Kasumi-1 (cell line): ENCODE measurements at places on chromosomes 4 and X.

GRCh38 chr4:181018913-181019312 is 1224.3 kb upstream of the TENM3 start:
- no peak for DNase-seq

DNA sequence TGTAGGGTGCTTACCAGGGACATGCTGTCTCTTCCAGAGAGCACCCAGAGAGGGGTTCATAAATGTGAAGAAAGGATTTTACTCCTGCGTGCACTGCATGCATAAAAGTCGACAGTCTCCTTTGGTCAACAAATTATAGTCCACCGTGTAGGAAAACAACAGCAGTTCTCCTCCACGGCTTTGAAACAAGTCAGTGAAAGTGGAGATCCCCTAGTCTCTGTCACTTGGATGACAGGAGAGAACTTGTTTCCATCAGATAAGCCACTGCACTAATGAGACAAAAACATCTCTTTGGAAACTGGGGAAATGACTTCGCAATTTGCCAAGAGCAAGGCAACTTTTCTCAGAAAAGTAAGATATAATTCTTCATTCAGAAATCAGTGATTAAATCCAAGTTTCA is 9.7 kb downstream of the UNC5C start:
- no peak for DNase-seq

- DNase-seq, result peak; percentile 35
These were observed 803.0 kb downstream of the DMD start for GRCh38 chrX:32408389-32408788.

- no peak for DNase-seq
These were observed 15.2 kb downstream of the ADRA2C start for GRCh38 chr4:3781193-3781886.

DNA sequence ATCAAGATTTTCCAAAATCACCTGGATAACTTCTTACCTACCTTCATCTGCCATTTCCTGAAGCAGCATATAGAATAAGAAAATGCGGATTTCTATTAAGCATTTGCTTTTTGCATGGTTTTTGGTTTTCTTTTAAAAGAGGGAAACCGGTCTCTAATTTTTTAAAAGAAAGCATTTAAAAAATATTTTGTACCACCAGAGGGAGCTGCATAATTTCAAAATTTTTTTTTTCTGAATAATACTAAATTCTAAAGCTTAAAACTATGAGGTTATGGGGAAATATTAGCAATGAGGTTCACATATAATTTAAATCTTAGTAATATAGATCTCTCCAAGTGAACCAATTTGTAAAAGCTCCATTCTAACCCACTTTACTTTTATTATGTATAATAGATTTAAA is 137.7 kb upstream of the TENT5D start:
- peak; percentile 1 for DNase-seq

GRCh38 chr4:85151371-85151770 is 184.9 kb upstream of the WDFY3 start:
- DNase-seq, result no peak

DNA sequence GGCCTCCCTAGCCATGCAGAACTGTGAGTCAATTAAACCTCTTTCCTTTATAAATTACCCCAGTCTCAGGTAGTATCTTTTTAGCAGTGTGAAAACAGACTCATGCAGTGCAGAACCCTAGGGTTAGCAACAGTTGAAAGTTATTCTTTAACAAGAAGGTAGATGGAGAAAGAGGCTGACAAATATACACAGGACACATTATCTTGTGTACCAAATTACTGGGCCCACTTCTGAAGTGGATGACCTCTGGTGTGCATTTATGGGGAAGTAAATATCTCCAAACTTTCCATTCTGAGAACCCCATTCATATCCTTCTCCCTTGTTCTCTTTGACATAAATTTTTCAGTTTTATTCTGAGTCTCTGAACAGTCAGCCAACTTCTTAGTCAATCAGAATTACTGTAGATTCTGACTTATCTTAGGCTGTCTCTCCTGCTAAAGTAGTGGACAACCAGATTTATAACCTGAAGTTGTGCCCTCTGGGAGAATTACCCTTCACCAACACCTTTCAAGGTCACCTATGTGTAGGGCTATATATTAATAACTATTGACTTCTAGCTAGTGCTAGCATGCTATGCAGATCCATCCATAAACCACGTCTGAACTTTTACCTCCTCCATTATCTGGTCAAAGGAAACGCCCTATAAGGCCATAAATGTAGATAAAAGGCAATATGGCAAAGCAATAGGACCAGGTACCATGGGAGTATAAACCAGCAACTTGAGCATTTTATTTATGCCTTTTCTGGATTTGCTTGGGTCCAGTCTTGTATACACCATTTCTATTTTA is 72.5 kb upstream of the TAB3 start:
- no peak for DNase-seq

- no peak for DNase-seq
These were observed 112.4 kb downstream of the ZNF518B start for GRCh38 chr4:10344824-10345223.

GRCh38 chrX:132618810-132619209 is 130.0 kb upstream of the MBNL3 start:
- DNase-seq, result no peak
